ENCODE measurements at places on chromosomes 4 and X.

GRCh38 chrX:67724359-67725110, 180.7 kb downstream of the AR start:
- DNase-seq = no peak

DNA sequence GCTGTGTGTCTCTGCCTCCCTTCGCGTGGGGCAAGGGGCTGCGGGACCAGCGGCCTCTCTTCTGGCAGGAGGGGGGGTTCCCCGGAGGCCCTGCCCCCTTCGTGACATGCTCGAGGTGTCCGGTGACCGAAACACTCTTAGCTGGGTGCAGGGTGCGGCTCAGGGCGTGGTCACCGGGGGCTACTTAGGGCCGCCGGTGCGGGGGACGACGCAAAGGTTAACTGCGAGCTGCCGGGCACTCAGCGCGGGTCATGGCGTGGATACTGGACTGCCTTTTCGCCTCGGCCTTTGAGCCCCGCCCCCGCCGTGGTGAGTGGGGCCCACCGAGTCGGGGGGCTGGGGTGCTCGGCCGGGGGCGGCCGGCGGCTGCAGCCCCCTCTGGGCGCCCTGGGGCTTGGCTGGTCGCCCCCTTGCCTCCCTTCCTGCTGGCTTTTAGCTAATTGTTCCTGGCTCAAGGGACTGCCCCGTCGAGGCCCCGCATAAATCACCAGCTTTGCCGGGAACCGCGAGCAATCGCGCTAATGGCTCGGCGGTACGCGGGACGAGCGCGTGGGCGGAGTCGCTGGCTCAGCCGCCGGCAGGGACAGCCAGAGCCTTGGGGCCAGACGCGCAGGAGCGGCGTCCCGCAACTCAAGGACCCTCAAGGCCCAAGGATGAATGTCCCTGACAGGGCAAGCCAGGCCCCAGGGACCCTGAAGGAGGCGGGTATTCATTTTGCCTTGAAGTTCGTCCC, at the start of gene ARHGAP36:
Gene ARHGAP36 (plus strand): TSS at position 211 of the 733 bp plus-strand sequence. CDS start 23,320 bp downstream, outside the sequence.
- no peak for DNase-seq

GRCh38 chrX:75625232-75625631, 102.4 kb upstream of the ZDHHC15 start:
- no peak for DNase-seq

- DNase-seq = peak; percentile 60
Measured at GRCh38 chr4:163048447-163048846, 118.2 kb downstream of the NAF1 start.

DNA sequence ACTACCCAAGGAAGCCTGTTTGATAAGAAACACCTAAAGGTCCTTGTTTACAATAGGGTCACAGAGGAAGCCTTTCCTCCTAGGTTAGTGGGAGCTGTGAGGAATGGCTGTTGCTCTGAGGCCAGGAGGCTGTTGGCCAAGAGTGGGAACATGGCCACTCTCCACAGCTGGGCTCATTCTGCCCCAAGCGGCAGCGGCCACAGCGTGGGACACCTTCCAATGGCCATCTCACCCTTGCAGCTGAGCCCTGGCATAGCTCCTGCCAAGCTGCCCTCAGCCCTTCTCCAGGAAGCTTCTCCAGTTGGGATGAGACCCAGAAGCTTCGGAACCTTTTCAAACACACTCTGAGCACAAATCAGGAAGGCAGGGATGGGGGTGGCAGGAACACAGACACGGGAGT, 111.8 kb upstream of the MAP3K15 start:
- no peak for DNase-seq

DNA sequence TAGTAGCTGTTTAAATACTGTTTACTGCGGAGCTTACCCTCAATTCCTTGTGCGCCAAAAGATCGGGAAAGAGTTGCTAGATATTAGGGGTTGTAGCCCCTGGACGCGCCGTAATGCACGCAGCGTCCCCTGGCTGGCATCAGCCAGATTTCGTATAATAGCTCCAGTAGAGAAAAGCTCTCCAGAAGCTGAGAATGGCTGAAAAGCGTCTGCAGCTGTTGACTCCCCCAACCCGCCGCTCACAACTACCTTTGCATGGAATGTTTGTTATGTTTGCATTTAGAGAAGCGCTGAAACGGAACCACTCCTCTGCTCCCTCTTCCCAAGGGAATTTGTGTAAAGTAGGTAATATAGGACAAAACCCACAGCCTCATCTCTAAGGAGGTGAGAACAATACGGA, 3.7 kb downstream of the DOCK11 start:
- no peak for DNase-seq

DNA sequence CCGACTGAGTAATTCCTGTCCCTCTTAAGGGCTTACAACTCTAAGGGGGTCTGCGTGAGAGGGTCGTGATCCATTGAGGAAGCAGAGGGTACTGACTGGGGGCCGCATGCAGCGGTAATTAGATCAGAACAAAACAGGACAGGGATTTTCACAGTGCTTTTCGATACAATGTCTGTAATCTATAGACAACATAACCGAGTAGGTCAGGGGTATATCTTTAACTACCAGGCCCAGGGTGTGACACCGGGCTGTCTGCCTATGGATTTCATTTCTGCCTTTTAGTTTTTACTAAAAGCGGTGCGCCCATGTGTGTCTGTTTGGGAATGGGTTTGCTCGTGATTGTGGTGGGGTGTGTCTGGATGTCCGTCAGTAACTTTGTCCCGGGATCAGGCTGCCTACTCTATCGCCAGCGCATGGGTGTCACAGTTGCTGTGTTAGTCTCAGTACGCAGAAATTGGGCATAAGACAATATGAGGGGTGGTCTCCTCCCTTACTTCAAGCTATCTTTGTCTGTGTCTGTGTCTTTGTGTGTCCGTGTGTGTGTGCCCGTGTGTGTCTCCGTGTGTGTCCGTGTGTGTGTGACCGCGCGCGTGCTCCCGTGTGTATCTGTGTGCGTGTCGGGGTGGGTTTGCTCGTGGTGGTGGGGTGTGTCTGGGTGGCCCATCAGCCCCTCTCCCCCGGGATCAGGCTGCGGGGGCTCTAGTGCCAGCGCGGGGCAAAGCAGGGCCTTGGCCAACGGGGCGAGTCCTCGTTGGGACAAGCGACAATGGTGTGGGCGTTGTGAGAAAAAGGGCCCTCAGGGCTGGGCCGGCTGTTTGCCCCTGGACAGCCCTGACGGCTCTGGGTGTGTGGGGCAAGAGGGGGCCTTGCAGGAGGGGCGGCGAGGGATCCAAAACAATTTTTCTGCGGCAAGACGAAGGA, 10.4 kb downstream of the FRG2 start:
- DNase-seq = no peak

- no peak for DNase-seq
Measured at GRCh38 chr4:96073461-96073860, 233.6 kb downstream of the PDHA2 start.

DNA sequence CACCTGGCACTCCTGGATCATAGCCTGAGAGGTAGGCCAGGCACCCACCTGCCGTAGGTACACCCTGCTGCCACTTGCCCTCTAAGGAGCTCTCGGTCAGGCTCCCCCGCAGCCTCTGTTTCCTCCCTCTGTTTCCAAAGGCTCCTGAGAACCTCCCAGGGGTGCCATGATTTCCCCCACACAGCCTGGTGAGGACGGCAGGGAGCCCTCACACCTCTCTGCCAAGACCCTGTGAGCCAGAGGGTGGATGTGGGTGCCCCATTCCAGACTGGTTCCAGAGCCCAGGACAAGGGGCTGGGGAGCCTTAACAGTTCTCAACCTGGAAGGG, 1.6 kb upstream of the ABLIM2 start:
- DNase-seq = no peak

GRCh38 chr4:1030031-1030430, 18.6 kb downstream of the FGFRL1 start:
- no peak for DNase-seq

DNA sequence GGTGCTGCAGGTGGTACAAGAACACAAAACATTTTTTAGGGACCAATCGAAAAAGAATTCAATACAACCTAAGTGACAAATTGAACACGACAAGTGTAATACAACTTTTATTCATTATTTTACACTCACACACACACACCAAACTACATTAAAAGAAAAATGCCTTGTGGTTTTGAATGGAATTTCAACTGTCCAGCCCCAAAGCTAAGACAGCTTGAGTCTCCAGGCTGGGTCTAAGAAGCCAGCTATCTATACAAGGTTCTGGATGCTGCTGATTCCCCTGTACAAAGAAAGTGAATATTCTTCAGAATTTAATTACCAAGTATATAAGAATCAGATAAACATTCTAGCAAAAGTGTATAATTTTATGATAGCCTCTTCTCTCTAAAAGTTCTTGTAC, 118.2 kb downstream of the PPP3CA start:
- no peak for DNase-seq

DNA sequence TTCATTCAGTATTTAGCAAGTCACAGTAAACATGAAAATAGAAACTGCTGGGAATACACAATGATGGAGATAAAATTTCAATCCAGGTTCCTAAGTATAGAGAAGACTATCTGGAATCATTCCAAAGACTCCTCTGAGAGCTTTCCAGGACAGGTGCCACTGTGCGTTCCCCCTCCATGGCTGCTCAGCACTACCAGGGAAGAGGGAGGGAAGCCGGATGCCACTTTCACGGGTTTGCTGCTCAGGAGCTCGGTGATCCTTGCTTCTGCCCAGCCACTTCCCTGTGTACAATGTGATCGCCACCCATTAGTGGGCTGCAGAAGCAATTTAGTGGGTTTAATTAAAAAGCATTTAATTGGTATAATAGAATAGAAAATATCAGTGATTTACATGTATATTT, 94.5 kb downstream of the FNIP2 start:
- DNase-seq = no peak

DNA sequence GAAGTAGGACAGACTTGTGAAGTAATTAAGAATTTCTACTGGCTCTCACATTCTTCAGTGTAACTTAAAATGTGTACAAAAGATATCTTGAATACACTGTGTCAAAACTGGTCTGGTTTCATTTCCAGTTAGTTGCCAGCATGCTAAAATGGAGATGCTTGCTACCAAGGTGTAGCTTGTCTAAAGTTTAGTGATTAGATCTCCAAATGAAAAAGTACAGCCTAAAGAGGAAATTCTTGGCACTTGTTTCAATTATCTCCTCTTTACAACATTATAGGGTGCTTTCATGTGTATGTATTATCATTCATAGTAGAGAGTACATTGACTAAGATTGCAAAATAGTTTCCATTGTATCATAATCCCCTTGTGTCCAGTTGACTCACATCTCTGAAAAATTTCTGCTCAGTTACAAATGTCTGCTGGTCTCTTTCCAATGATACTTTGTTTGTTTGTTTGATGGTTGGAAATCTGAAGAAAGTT, 97.3 kb upstream of the SPRY1 start:
- no peak for DNase-seq

GRCh38 chr4:168667921-168668320, 171.1 kb downstream of the PALLD start:
- no peak for DNase-seq

DNA sequence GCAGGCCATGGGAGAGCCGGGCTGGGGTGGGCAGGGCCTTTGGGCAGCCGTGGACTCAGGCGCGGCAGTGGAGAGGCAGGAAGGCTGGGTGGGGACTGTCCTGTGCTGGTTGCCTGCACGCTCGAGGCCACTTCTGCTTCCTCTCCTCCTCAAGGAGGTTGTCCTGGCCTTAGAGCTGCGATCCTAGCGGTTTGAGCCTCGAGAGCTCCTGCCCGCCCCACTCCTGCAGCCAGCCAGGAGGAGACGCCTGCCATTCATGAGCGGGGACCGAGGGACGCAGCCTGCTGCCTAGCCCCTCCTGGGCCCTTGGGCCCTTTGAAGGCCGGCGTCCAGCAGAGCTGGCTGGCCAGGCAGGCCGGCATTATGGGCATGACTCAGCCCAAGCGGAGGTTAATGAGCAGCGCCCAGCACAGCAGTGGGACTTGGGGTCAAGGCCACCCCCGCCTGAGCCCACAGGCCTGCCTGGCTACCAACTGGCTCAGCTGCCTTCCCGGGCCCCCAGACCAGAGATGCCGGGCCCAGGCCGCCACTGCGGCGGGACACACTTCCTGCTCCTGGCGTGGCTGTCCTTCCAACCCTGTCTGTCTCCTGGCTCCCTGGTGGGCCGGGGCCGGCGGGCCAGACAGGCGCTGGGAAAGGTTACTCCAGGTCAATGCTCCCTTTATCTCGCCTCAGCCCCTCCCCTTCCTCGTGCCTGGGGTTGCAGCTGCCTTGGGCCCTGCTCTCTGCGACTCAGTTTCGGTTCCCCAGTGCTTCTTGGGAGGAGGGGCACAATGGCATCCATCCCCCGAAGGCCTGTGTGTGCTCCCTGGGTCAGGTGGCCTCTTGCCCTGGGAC, 1.8 kb downstream of the ABCD1 start:
- peak; percentile 62 for DNase-seq

- DNase-seq = no peak
Measured at GRCh38 chr4:168514249-168514852, 17.5 kb downstream of the PALLD start.

DNA sequence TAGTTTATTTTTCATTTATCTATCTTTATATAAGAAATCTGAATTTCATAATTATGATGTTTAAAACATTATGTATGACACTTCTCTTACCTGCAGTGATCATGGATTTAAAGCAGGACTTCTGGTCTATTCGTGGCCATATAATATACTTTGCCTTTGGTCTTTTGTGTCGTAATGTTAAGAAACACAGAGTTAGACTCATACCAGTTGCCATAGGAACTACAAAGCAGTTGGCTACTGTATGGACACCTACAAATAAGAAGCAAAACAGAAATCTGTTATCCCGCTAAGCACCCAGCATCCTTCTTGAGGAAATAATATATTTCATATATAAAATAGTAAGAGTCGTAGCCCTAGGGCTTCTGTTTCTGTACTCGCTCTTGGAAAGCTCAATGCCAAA, 4.3 kb downstream of the SEPSECS start:
- no peak for DNase-seq

GRCh38 chrX:40153345-40154249, 55.8 kb upstream of the BCOR start:
- DNase-seq = no peak

GRCh38 chr4:83639849-83640493, 104.1 kb downstream of the GPAT3 start:
- DNase-seq = peak; percentile 82

DNA sequence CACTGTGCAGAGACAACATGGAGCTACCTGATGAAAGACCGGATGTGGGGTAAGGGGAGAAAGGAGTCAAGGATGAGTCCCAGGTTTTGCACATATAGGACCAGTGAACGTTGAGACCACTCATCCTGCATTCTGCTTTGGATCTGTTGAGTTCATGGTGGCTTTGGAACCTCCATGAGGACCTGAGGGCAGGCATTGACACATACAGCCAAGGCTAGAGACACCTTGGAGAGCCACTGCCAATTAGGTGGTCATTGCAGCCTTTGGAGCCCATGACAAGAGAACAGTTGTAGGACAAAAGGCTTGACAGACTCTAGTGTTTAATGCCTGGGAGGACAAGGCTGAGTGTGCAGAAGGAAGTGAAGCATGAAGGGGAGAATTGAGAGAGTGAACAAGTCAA, 87.9 kb downstream of the STK32B start:
- DNase-seq = no peak

DNA sequence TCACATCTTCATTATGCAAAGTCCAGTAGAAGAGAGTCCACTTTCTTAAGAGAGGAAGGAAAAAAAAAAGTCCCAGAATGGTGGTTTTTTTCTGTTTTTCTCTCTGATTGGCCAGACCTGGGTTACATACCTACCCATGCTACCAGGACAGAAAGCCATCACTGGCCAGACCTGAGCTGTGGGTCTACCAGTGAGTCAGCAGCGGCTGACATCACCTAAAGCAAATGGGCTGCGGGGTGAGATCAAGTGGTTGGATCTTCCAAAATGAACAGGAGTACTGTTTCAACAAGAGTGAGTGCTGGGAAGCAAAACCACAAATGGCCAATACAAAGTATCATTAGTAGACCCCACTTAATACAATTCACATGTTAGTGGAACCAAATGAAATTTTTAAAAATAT, 1.6 kb upstream of the NDST3 start:
- no peak for DNase-seq
